Mesenteric fat pad (tissue), 1 donor: ENCODE measurements at places on chromosomes 2 and 18. TPM values are rescaled to one million over a fixed set of nuclear protein-coding genes. Genes with fewer than 3 reads are reported as not detected.

DNA sequence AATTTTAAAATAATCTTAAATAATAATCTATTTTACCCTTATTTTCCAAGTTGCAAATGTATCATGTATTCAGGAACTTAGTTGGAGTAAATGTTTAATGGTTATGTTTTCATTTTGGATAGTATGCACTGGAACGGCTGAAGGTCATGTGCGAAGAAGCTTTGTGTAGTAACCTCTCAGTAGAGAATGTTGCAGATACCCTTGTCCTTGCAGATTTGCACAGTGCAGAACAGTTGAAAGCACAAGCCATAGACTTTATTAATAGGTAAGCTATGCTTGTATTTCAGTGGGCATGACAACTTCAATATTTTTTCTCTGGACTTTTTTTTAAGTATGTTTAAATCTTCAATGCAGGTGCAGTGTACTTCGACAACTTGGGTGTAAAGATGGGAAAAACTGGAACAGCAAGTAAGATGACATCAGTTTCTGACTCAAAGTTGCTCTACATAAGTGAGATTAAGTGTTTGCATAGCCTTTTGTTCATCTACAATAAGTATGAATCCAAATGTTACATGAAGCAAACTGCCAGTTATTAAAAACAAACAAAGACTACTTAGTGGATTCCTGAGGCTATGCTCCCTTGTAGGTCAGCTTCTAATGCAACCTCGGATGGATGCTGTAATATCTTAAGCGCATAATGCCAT, 63.1 kb downstream of the SPOPL start:
- DNase-seq, result no peak

DNA sequence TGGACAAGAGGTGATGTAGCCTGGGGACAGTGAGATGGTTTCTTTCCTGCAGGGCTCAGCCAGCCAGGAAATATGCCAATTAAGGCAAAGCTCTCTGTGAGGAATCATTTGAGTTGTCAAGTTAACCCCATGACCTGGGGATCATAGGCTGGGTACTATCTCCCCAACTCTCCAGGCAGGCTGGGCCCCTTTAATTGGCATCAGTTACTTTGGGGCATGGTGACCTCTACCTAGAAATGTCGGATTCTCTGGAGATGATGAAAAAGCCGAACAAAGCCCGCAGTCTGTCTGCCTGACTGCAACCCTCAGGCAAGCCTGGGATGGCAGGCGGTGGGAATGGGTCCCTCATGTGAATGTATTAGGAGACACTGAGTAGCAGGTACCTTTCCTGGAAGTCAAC, 193.5 kb upstream of the SMAD2 start:
- DNase-seq, result peak; percentile 39

- no peak for DNase-seq
These were observed 123.8 kb downstream of the SPTBN1 start for GRCh38 chr2:54579682-54580620.

- DNase-seq, result no peak
These were observed 5.3 kb downstream of the PER2 start for GRCh38 chr2:238282861-238283738.

NOL4 gene
- total RNA-seq, result not detected

DNA sequence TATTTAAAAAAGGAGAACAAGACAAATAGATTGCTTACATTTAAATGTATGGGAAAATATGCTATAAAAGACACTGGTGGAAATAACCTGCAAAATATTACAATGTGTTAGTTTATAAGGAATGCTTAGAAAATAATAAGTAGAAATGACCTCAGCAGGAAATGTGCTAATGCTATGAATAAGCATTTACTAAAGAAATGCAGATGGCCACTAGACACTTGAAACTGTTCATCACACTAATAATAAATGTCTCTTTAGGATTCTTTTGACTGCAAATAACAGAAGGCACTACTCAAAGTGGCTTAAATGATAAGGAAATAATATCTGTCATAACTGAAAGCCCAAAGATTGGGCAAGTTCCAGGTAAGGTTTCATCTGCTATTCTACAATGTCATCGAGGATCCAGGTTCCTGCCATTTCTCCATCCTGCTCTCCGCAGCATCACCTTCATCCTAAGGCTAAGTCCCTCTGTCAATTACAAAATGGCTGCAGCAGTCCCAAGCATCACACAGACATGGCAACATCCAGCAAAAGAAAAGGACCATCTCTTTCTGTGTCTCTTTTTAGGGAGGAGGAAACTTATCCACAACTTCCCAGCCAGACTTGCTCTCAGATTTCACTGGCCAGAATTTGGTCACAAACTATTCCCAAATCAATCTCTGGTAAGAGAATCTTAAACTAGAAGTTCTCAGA, 21.9 kb downstream of the METTL8 start:
- DNase-seq, result no peak

CTAGE1 gene
- not detected for total RNA-seq

- no peak for DNase-seq
These were observed 335.4 kb downstream of the DYSF start for GRCh38 chr2:71788601-71789240.
